ENCODE measurements at places on chromosomes 5 and 9.

GRCh38 chr5:82356808-82357671 is 78.9 kb upstream of the RPS23 start:
- peak; percentile 45 for DNase-seq

GRCh38 chr9:27654629-27655285 is 81.5 kb upstream of the C9orf72 start:
- no peak for DNase-seq

- no peak for DNase-seq
Measured at GRCh38 chr5:88881571-88881971, 1.4 kb downstream of the MEF2C start.

DNA sequence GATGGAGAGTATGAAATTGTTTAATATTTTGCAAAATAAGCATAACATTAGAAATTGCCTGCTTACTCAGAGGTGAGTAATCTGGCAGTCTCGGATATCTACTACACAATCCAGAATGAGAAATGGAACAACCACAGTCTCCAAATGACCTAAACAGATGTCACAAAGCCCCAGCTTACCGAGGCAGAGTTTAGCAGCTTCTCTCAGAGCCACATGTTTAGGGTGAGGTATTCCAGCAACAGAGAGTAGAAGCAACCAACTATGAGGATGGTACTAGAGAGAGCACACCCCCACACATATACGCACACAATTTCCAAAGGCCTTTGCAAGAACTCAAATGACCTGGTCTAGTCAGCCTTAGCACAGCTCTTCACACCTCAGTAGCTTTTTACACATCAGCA is 122.7 kb upstream of the LPAR1 start:
- no peak for DNase-seq

GRCh38 chr5:96157077-96157780 is 195.6 kb upstream of the ELL2 start:
- DNase-seq: no peak

- peak; percentile 52 for DNase-seq
Measured at GRCh38 chr5:1386274-1386717, 41.4 kb upstream of the CLPTM1L start.

GRCh38 chr5:171308453-171309275 is at the start of gene TLX3:
TLX3 (plus strand) TSS chr5:171309248; CDS start chr5:171309366, 118 bp downstream.
- DNase-seq: no peak

DNA sequence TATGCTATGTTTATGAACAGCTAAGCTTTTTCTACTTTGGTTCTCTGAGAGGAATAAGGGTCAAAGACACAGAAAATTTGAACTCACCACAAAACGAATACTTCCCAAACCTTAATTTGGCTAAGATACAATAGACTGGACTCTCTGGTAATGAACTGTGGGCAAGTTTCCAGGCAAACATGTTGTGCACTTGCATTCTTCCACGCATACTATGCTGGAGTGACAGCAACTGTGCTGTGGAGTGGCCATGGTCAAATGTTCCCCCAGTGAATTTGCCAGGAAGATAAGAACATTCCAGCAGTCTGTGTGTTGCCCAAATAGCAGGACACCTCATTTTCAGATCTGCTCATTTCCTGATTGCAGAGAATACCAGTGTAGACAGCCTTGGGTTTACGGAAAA is 275.3 kb upstream of the IL12B start:
- no peak for DNase-seq

GRCh38 chr9:105138306-105138801 is 106.1 kb upstream of the SLC44A1 start:
- DNase-seq: no peak

GRCh38 chr5:50995285-50995942 is 329.0 kb downstream of the PARP8 start:
- no peak for DNase-seq

GRCh38 chr5:96626956-96627355 is 35.2 kb upstream of the CAST start:
- DNase-seq: no peak

DNA sequence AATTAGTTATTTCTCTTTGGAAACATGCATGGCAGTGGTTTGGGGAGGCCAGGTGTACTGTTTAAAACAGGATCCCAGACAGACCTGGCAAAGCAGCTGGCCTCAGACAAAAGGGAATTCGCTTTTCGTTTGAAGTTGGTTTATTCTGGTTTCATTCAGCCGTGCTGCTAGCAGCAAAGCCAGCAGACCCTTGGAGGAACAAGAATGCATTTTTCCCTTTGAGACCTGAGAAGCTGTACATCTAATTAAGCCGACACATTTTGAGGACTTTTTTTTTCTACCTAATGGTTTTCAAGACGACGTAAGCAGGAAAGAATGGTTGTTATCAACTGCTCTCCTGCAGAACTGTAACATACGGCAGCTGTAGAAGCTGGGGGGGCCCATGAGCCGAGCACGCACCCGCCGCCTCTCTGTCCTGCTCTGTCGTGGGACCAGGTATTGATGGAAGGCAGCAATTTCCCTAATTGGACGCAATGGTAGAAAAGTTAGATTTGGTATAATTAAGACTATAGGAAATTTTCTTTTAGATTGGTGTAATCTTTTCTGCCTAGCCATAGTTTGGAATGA is 13.6 kb downstream of the PLEKHG4B start:
- no peak for DNase-seq

DNA sequence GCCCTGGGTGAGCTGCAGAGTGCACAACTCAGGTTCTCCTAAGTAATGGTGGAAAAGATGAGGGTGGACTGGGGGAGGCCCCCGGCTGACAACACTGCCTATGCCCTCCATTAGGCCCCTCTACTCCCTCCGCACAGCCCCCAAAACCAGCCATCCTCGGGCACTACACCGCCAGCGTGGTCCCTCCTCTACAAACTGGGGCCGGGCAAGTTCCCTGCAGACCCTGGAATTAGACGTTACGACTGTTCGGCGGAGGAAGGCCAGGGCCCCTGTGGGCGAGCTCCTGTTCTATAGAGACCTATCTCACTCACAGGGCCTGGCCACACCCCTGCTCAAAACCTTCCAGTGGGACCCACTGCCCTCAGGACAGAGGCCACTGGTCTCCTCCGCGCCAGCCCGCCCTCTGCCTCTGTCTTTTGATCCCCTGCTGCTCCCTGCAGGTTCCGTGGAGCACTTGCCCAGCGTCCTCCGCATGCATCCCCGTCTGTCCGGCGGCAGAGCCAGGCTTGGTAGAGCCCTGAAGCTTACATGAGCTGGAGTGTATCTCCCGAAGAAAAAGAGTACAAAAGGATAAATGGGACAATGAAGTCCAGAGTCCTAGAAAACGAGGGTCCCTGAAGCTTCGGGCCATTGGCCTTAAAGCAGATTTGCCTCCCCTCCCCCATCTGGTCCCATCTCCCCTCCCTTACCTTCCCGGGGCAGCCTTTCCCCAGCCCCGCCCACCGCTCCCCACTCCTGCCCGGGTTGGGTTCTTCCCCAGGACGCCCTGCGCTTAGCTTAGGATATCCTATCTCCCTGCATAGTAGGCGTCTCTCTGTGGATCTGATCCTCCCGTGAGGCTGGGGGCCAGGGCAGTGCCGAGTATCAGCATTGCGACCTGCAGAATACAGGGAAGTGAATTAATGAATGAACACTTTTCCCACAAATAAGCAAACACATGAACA is 71.3 kb downstream of the HRH2 start:
- DNase-seq: no peak

DNA sequence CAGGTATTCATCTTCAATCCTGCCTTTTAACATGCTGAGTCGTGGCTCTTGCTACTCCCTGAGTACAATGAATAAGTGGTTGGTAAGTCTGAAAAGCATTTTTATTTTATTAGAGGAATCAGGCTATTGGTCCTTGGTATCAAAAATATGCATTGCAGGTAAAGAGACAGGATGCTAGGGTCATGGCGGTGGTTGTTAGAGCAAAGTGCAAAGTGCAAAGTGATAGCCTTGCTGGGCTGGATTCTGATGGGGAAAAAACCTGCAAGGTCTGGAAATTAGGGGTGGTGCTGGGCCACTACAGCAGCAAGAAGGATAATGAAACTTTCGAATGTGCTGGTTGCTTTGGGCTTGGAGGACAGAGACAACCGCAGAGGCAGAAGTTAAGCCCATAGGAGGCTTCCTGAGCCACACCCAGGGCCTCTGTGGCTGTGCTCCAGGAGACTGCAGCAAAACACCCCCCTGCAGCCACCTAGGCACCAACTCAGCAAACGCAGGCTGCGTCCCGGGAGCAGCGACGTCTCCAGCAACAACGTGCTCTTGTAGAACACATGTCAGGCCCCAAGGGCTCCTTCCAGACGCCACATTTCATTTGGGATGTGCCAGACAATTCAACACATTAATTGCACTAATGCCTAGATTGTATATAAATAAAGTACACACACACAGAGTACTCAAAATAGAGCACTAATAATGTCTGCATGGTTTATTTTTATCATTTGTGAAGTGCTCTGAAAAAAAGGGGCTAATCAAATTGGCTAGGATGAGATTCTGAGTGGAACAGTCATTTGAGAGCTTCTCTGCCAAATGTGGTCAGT is 149.8 kb upstream of the RAPGEF1 start:
- DNase-seq: no peak

DNA sequence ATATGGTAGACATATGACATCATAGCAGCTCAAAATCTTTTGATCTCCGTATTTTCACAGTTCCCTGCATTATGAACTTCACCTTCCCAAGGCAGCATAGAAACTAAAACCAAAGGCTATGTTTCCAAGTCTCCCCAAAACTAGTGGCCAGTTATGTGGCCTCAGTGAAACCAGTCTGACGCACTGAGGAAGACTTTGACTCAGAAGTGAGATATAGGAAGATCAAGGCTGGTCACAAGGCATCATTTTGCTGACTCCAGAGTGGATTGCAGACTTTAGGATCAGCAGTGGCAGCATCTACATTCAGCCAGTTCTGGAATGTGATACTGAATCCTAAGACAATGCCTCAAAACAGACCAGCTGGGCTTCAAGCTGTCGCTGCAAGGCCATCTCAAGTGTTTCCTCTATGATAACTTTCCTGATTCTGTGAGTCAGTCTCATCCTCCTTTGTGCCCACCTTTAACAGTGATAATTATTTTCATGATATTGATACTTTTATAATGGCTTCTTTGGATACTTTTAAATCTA is 34.4 kb upstream of the ELL2 start:
- DNase-seq: no peak

DNA sequence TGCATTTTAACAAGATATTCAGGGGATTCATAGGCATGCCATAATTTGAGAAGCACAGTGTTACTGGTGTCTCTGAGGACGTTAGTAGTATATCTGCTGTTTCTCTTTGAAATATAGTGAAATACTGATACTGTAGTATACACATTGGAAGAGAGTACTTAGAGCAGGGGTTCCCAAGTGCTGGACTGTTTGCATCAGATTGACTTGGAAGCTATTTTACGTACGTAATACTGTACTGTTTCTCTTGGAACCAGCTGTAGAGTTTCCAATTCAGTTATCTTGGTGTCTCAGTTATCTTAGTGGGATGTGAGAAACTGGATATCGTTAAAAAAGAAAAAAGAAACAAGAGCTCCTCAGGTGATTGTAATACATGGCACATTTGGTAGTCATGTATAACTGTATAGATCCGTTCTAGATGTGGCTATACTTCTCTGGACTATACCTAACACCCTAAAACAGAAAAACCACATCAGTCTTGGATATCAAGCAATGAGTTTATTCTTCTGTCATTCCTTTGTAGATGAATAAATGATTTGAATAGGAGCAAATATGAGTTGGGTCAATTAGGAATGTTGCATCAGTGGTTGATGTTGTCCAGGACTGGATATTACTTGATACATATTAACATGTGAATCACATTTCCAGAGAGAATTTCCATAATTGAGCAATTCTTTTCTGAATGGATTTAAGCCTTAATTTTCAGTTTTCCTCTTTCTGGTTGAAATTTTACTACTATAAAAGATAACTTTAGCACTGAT is 33.4 kb downstream of the PRRC1 start:
- DNase-seq: no peak

- DNase-seq: peak; percentile 60
Measured at GRCh38 chr9:5628530-5629311, at the start of gene RIC1. RIC1 (plus strand) TSS chr9:5629107; CDS start chr9:5629310, 203 bp downstream.

DNA sequence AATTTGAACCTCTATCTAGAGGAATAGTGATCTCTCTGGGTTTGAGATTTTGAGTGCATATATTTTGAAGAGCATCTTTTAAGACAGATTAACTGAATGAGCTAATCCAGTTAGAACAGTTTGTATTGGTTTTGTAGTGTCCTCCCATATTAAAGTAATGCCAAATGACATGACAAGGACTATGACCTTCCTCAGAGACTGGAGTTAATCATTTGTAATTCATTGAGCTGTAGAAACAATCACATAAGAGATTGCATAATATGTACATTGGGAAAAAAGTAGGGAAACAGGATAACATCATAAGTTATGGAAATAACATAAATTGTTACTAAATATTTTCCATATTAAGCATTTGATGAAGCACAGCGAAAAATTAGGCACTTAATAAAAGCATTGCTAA is 45.8 kb upstream of the PRDM9 start:
- no peak for DNase-seq

- no peak for DNase-seq
Measured at GRCh38 chr5:148147415-148147814, 20.9 kb upstream of the SPINK14 start.

GRCh38 chr9:68669218-68669617 is 35.8 kb upstream of the PIP5K1B start:
- DNase-seq: no peak

DNA sequence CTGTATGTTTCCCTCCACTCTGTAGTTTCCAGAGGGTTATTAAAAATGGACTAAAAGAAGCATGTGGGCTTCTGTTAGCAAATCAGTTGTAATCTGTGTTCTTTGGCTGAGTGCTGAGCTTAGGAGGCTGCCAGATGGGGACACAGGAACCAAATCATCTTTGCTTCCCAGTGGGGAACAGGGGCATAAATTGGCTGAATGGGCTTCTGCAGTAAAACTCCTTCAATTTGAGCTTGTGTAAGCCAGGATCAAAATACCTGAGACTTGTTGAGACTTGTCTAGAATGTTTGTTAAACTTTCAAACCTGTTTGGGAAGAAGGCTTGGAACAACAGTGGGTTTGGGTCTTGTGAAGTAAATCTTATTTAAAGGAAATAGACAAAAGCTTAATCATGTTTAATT is 32.2 kb upstream of the TNFAIP8 start:
- DNase-seq: no peak

GRCh38 chr9:111728617-111729366 is 65.9 kb downstream of the SHOC1 start:
- no peak for DNase-seq

DNA sequence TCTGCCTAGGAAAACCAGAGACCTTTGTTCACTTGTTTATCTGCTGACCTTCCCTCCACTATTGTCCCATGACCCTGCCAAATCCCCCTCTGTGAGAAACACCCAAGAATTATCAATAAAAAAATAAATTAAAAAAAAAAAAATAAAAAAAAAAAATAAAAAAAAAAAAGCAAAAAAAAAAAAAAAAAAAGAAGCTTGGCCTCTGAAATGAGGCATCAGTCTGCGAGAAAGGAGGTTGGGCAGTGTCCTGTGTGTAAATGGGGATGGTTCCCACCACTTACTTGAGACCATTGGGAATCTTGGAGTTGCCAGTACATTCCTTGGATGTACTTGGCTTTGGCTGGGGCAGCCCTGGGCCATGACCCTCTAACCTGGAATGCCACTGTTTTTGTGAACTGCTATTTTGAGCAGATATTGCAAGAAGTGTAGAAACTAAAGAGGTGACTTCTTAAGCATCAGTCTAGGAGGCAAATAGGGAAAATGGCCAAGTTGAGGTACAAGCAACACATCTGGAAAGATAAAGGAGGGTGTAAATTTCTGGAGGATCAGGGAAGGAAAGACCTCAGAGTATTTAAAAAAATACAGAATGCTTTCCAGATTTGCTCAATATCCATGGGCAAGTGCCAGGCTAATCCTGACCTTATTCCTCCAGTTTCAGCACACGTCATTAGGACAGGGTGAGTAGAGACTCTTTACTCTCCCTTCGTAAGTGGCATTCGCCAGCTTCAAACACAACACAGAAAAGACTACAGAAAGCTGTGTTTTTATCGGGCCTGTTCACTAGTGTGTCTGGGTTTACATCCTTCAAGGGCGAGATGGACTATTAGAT is 58.1 kb downstream of the HSPA4 start:
- DNase-seq: no peak
